Iris pigment epithelial cell (primary cell): ENCODE measurements at places on chromosomes 11 and 22.

GRCh38 chr11:45022294-45023064, 71.8 kb upstream of the TP53I11 start:
- peak; percentile 14 for DNase-seq

GRCh38 chr11:128553662-128554362, 33.5 kb downstream of the ETS1 start:
- peak; percentile 49 for DNase-seq

DNA sequence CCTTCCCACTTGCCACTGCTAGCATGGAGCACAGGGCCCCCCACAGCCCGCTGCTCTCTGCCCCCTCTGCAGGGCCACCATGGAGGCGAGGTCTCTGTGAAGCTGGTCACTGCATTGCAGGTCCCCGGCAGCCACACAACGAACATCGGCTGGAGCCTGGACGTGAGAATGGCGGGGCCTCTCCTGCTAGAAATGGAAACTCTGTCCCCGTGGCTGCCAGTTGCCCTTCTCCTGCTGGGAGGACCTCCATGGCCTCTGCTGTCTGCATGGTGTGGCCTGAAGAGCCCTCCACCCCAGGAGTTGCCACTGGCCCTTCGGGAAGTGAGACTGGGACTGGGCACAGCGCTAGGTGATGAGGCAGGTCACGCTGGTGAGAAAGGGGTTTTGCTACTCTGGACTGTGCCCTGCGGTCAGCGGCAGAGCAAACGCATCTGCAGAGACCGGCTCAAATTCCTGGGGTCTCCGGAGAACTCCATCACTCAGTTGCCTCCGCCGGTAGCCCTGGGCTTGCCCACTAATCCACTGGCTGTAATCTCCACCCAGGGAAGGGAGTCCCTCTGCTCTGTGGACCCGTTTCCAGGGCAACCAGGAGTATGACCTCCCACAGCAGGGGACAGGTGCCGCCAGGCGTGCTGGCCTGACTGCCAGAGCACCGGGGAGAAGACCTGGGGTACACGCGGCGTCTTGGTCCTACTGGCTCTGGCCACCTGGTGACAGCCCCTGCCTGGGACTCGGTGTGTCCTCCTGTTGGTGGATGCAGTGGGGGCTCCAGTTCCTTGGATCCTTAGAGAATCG, 806.3 kb downstream of the BRD1 start:
- DNase-seq: no peak

DNA sequence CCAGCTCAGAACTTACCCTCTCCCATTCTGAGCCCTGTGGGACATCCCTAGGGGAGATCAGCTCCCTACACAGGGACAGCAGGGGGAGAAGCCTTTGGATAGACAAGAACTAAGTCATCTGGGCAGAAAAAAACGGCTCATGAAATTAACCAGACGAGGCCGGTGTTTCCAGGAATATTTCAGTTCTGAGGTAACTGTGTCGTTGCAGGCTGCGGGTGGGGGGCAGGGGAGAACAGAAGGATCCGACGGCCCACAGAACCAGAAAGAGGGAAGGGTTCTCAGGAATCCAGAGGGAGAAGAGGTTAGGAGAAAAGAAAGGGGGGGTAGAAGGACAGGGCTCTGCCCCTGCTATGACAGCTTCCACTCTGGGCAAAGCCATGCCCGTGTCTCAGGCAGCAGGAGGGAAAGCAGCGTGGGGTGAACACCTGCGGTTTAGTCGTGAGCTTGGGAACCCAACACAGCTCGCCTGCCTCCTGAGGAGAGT, 3.6 kb downstream of the CLCF1 start:
- peak; percentile 56 for DNase-seq

- peak; percentile 75 for DNase-seq
These were observed 50.7 kb downstream of the RRAS2 start for GRCh38 chr11:14308114-14308896.

- no peak for DNase-seq
These were observed 21.7 kb upstream of the PICK1 start for GRCh38 chr22:38035530-38035885.

DNA sequence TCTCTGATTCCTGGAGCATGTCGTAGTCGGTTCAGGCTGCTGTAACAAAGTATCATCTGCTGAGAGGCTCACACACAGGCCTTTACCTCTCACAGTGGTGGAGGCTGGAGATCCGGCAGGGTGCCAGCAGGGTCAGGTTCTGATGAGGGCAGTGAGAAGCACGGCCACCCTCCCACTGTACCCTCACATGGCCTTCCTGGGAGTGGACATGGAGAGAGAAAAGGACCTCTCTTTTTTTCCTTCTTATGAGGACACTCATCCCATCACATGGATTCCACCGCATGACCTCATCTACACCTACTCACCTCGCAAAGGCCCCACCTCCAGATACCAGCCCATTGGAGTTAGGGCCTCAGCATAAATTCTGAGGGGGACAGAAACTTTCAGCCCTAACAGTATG, 99.5 kb downstream of the BCR start:
- DNase-seq: no peak

GRCh38 chr22:49418943-49419342, 408.7 kb downstream of the BRD1 start:
- no peak for DNase-seq

DNA sequence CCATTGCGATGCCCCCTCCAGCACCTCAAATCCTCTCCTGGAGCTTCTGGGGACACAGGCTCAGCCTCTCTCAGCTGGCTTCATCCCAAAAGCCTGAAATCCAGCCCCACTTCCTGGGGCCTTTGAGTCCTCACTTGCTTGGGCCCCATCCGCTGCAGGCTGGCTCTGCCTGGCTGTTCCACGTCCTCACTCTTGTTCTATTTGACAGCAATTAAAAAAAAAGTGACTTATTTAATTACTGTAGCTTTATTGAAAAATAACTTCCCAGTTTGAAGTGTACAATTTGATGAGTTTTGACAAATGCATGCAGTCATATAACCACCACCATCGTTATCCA, 27.2 kb downstream of the PARVG start:
- no peak for DNase-seq

- peak; percentile 53 for DNase-seq
These were observed 31.8 kb downstream of the DLG2 start for GRCh38 chr11:85595285-85595884.

DNA sequence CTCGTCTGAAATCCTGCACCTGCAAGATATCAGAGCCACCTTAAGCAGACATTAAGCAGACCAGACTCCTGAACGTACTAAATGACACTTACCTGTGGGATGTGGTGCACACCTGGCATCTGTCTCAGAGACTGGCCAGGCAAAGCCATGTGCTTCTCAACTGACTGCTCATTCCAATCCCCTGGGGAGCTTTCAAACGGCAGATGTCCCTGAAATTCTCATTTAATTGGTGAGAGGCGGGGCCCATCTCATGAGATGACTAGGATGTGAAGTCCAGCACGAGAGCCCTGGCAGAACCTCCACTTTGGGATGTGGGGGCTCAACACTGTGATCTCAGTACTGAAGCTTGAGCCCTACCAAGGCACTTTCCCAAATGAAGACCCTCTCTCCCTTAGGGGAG, 84.9 kb upstream of the HMGXB4 start:
- no peak for DNase-seq

- no peak for DNase-seq
These were observed 442.4 kb upstream of the ISX start for GRCh38 chr22:34623580-34623979.

- peak; percentile 54 for DNase-seq
These were observed 55.0 kb upstream of the DEPDC7 start for GRCh38 chr11:32960553-32961164.

DNA sequence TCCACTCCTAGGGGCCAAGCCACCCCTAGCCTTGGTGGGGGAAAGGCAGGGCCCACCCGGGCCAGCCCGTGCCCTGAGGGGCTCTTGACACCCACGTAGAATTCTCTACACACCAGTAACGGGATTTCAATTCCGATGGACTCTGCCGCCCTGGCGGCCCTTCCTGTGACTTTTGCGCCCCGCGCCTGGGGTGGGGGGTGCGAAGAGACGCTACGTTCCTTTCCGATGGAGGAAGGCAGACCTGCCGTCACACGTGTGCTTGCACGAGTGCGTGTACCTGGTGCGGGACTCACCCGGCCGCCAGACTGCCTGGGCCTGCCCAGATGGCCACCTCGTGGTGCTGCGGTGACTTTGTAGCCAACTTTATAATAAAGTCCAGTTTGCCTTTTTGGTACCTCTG, 5.5 kb downstream of the NPAS4 start:
- DNase-seq: no peak

DNA sequence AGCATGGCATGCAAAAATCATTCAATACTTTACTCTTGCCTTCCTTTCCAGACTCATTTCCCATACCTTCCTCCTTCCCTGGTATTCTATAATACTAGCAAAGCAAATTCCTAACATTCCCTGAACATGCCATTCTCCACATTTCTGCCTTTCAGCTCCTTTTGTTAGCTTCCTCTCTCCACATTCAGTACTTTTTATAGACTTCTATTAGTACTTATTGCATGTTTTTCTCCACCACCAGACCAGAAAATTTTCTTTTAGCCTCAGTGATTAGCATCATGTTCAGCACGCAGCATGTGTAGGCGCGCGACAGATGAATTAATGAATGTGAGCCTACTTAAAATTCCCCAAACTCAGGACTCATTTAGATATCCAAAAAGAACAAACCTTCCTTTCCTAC, 935.3 kb downstream of the DLG2 start:
- DNase-seq: no peak

GRCh38 chr11:121928597-121929580, 187.1 kb downstream of the BLID start:
- no peak for DNase-seq

GRCh38 chr11:62497132-62497801, 49.3 kb downstream of the AHNAK start:
- DNase-seq: peak; percentile 81

DNA sequence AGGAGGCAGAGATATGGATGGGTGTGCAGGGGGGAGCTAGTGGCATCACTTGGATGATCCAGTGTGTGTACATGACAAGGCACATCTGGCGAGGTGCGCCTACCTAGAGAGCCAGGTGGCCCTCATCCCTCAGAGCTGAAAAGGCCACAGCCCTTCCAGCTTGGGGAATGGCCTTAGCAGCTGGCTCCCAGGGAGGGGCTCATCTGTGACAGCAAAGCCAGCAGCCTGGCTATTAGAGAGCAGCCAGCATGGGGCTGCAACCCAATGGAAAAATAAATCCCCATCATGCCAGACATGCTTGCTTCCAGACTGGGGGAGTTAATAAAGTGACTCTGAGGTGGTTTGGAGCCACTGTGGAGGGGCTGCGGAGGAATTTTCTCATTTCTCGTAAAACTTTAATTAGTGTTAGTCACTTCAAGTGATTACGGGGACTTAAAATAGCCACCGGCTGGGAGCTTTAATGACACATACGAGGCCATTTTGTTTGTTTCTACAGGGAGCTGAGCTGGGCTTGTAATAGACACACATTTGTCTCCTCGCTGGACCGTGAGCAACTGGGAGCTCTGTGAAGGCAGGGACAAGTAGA, 111.2 kb upstream of the ALX4 start:
- no peak for DNase-seq

- peak; percentile 59 for DNase-seq
These were observed 81.7 kb downstream of the MTNR1B start for GRCh38 chr11:93051186-93051585.
